ENCODE measurements at places on chromosomes 16 and 17.

- no peak for DNase-seq
- peaks cover 26% of the 10 kb centered on the region for H3K4me1 ChIP-seq
- H3K27ac ChIP-seq: no peak overlapping the region
These were observed 1.7 kb upstream of the CDC27 start for GRCh38 chr17:47190770-47191169.

- DNase-seq: no peak
- H3K4me1 ChIP-seq: peaks cover 3% of the 10 kb centered on the region
- no peaks in the 10 kb centered on the region for H3K27me3 ChIP-seq
- H3K27ac ChIP-seq: no peak overlapping the region
- no peak overlapping the region for H3K4me3 ChIP-seq
- H3K36me3 ChIP-seq: no peaks in the 10 kb centered on the region
These were observed 6.8 kb upstream of the KCNJ12 start for GRCh38 chr17:21369395-21369794.

DNA sequence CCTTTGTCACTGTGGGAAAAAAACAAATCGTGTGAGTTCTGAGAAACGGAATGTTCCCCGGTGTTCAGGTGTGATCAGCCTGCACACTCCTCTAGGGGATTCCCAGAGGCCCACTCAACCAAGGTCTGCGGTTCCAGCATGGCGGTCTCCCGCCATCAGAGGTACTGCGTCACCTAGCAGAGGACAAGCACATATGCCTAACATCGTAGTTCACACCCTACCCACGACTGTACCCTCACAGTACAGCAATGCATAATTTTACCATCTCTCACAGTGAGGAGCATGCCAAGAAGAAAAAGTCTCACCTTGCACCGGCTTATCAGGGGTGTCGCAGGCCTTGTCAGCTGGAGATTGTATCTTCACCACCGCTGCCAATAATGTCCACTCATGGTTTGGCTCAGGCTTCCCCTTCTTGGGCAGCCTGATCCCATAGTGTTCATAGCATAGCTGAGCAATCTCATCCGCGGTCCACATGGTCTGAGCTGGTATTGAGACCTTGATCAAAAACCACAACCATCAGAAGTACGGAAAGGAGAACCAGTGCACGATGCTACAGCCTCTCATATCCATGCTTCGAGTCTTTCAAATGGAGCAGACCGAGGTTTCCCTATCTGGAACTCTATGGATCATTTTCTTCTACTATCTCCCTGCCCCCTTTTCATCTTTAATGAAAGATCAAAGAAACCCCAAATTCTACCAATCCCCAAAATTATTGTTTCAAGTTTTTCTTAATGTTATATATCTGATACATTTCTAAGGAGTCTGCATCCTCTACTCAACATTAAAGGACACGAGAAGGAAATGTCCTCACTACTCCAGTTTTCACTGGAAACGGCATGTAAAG is 2.5 kb downstream of the ADAT1 start:
- H3K4me1 ChIP-seq: peaks cover 12% of the 10 kb centered on the region
- DNase-seq: no peak
- peaks cover 59% of the 10 kb centered on the region for H3K36me3 ChIP-seq
- H3K27me3 ChIP-seq: no peaks in the 10 kb centered on the region
- H3K4me3 ChIP-seq: no peak overlapping the region

DNA sequence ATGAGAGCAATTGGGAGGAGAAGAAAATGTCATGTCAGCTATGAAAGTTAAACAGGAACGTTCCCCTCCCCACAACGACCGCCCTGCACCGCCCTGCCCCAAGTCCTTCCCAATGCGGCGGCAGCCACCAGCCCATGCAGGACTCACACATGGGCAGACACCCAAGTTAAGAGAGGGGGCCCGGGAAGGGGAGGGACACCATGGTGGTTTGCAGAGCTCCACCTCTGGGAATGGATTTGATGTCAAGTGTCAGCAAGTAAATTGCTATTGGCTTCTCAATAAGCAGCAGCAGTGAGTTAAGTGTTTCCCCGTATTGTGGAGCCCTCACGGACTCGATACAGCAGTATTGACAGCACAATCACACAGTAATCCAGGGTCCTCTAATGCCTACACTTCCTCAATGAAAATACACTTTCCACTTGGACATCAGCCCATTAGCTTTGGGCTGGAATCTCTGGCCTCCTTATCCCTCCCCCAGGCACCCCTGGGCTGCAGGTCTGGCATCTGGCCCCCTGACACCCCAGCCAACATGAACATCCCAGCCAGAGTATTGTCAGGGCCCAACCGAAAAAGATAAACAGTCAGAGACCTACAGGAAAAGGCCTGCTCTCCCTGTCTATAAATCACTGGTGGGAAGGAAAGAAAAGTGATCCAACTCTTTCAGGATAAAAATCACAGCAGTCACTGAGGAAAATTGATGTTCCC is 22.6 kb downstream of the ZFHX3 start:
- no peaks in the 10 kb centered on the region for H3K36me3 ChIP-seq
- no peaks in the 10 kb centered on the region for H3K27me3 ChIP-seq
- peaks cover 7% of the 10 kb centered on the region for H3K4me1 ChIP-seq
- no peak for DNase-seq

DNA sequence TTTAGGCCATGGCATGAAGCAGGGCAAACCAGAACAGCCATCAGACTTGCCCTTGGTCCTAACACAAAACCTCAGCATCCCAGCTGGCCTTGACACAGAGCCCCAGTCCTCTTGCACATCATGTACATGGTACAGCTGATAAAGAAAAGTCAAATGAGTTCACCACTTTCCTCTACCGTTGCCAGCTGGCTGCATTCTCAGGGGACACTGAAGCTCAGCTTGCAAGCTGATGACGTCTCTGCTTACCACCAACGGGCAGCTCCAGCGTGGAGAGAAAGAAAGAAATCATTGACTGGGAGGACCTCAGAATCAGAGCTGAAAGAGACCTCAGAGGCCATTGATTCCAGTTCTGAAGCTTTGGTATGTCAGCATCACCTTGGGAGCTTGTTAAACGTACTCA is 80.7 kb upstream of the CES5A start:
- H3K4me1 ChIP-seq: no peaks in the 10 kb centered on the region
- H3K4me3 ChIP-seq: no peak overlapping the region
- H3K36me3 ChIP-seq: no peaks in the 10 kb centered on the region
- no peak overlapping the region for H3K27ac ChIP-seq
- DNase-seq: no peak

DNA sequence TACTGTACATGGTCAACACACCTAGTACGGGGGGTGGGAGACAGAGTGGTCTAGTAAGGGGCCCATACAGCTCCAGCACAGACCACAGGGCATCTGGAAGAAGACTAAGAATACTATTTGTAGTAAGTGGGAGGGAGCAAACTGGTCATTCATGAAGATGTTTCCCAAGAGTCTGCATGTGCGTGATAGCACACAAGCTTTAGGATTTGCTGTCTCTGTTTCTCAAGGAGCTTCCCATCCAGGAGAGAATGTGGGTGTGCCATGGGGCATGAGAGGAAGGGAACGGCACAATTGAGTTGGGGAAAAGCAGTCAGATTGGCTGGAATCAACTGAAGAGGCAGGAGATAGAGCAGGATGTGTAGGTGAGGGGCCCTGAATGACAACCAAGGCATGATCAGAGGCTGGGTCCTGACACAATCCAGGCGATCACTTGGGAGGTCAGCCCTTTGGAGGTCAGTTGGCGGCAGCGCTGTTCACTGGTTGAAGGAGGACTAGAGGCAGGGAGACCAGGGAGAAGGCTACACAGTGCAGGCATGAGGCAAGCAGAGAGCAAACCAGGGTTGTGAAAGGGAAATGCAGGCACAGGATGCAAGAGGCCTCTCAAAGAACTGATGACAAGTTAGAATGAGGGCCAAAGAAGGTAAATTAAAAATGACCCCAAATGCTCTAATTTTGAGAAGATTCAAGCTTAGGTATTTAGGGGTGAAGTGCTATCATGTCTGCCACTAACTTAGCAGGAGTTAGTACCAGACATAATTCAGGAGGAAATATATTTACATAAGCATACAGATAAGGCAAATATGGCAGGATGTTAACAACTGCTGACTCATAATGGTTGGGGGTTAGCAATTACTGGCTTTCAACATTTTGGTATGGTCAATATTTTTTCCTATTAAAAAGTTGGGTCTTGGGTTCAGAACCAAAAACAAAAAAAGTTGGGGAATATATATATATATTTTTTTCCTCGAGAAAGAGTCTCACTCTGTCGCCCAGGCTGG is 10.3 kb downstream of the UBE2O start:
- H3K4me1 ChIP-seq: peaks cover 39% of the 10 kb centered on the region
- H3K27me3 ChIP-seq: no peaks in the 10 kb centered on the region
- H3K4me3 ChIP-seq: no peak overlapping the region
- DNase-seq: no peak
- H3K36me3 ChIP-seq: peaks cover 2% of the 10 kb centered on the region

GRCh38 chr17:48985436-48986245 is 11.5 kb upstream of the IGF2BP1 start:
- H3K27ac ChIP-seq: no peak overlapping the region
- peaks cover 43% of the 10 kb centered on the region for H3K27me3 ChIP-seq
- H3K4me1 ChIP-seq: no peaks in the 10 kb centered on the region
- H3K36me3 ChIP-seq: no peaks in the 10 kb centered on the region
- H3K4me3 ChIP-seq: no peak overlapping the region

- no peak for DNase-seq
- H3K27ac ChIP-seq: peak overlapping the region; percentile 67
- H3K4me3 ChIP-seq: no peak overlapping the region
- no peaks in the 10 kb centered on the region for H3K36me3 ChIP-seq
These were observed 23.0 kb upstream of the CDR2 start for GRCh38 chr16:22397464-22397863.

DNA sequence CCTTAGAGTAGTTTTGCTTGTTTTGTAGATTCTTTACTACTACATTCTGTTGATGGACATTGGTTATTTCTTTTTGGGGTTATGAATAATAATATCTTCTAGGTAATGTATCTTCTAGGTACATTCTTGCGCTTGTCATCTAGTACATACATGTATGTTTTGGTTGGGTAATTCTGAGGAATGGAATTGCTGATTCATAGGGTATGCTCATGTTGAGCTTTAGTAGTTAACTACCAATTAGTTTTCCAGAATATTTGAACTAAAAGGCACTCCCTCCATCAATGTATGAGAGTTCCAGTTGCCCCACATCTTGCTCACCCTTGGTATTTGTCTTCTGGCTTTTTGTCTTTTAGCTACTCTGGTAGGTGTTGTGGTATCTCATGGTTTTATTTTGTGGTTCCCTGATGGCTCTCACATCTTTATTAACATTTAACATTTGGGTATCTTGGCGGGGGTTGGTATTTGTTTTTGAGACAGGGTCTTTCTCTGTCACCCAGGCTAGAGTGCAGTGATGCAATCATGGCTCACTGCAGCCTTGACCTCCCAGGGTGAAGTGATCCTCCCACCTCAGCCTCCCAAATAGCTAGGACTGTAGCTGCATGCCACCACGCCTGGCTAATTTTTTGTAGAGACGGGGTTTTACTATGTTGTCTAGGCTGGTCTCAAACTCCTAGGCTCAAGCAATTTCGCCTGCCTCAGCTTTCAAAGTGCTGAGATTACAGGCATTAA is 47.1 kb downstream of the SLC6A4 start:
- no peaks in the 10 kb centered on the region for H3K27me3 ChIP-seq
- DNase-seq: no peak
- peaks cover 37% of the 10 kb centered on the region for H3K36me3 ChIP-seq
- no peaks in the 10 kb centered on the region for H3K4me1 ChIP-seq

DNA sequence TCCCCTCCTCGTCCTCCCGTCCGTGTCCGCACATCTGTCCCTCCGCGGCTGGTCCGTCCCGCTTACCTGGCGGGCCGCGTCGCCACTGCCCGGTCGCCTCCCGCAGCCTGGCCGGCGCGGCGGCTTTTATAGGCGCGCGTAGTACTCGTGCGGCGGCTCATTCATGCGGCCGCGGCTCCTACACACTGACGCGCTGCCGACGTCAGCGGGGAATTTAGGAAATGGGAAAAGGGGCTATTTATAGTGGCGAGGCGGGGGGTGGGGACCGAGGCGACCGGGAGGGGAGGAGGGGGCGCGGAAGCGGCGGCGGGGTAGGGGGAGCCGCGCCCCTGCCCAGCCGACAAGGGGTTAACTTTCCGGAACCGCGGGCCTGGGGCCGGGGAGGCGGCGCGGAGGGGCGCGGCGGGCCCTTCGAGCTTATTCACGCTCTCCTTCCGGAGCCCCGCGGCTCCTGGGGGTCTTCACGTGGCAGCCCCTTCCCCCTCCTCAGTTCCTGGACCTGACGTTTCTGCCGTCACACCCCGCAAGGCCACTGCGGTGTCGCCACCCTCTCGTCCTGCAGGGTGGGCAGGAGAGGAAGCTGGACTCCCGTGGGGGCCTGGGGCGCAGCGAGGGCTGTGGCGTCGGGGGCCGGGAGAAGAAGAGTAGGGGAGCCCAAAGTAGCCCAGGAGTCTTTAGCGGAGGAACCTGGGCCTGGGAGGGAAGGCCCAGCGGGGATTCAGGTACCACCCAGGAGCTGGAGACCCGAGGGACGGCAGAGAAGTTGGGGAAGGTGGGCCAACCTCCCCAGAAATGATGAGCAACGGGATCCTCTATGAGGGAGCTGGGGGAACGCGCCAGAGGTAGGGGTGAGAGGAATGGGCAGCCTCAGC is 3.6 kb upstream of the HIC1 start:
- peaks cover 2% of the 10 kb centered on the region for H3K27me3 ChIP-seq
- H3K4me3 ChIP-seq: peak overlapping the region; percentile 79
- H3K27ac ChIP-seq: no peak overlapping the region

- H3K27ac ChIP-seq: no peak overlapping the region
- no peaks in the 10 kb centered on the region for H3K27me3 ChIP-seq
- DNase-seq: no peak
- H3K4me3 ChIP-seq: no peak overlapping the region
- peaks cover 16% of the 10 kb centered on the region for H3K36me3 ChIP-seq
These were observed 17.7 kb upstream of the PHAF1 start for GRCh38 chr16:67091906-67092566.

DNA sequence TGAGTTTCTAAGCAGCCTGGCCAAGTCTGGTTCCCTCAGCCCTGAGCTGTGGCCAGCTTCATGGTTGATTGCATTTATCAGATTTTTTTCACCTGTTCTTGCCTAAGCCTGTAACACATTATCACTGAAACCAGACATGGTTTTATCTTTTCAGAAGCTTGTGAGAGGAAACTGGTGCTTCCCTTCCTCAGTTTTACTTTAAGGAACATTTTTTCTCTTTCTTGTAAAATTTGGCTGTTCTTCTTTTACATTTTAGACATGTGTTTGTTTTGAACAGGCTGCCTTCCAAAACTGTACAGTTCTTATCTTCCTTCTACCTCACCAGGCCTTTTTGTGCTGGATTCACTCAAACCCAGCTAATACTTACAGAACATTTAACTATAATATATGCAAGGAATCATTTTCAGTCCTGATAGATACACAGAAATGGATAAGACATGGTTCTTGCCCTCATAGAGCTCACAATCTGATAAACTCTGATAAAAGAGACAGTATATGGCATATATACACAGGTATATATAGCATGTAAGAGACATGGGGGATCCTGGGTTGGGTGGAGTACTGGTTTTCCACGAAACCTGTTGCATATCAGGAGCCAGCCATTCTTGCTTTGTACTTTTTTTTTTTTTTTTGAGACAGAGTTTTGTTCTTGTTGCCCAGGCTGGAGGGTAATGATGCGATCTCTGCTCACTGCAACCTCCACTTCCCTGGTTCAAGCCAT is 44.5 kb downstream of the ZNRF1 start:
- H3K27ac ChIP-seq: no peak overlapping the region
- DNase-seq: no peak
- no peak overlapping the region for H3K4me3 ChIP-seq
- H3K27me3 ChIP-seq: no peaks in the 10 kb centered on the region
- peaks cover 14% of the 10 kb centered on the region for H3K4me1 ChIP-seq

GRCh38 chr16:19967561-19967960 is 82.9 kb upstream of the GPRC5B start:
- peaks cover 5% of the 10 kb centered on the region for H3K27me3 ChIP-seq
- no peak overlapping the region for H3K27ac ChIP-seq
- DNase-seq: no peak
- no peak overlapping the region for H3K4me3 ChIP-seq
